ENCODE measurements at places on chromosomes 11 and 22. TPM values are rescaled to one million over a fixed set of nuclear protein-coding genes. Genes with fewer than 3 reads are reported as not detected.

GAS2L1 gene
- 27.2 TPM for total RNA-seq

LUZP2 gene
- 0.19 TPM for total RNA-seq

DEUP1 gene
- 0.57 TPM for total RNA-seq

OR51B4 gene
- total RNA-seq: not detected

PATE2 gene
- not detected for total RNA-seq

OR2AG1 gene
- total RNA-seq: not detected

ACRV1 gene
- not detected for total RNA-seq

C11orf91 gene
- total RNA-seq: not detected

TTC36 gene
- 1.1 TPM for total RNA-seq

CNIH2 gene
- 0.63 TPM for total RNA-seq

PHLDA2 gene
- 19.7 TPM for total RNA-seq

DCUN1D5 gene
- 17.1 TPM for total RNA-seq

DEFB131B gene
- total RNA-seq: not detected

OR52N4 gene
- total RNA-seq: 0.60 TPM

ALX4 gene
- 0.16 TPM for total RNA-seq

- no peaks in the 10 kb centered on the region for H3K27me3 ChIP-seq
- H3K4me1 ChIP-seq: peaks cover 14% of the 10 kb centered on the region
- no peak overlapping the region for H3K27ac ChIP-seq
- no peak overlapping the region for H3K4me3 ChIP-seq
These were observed 38.8 kb downstream of the FLI1 start for GRCh38 chr11:128732471-128733277.

DNA sequence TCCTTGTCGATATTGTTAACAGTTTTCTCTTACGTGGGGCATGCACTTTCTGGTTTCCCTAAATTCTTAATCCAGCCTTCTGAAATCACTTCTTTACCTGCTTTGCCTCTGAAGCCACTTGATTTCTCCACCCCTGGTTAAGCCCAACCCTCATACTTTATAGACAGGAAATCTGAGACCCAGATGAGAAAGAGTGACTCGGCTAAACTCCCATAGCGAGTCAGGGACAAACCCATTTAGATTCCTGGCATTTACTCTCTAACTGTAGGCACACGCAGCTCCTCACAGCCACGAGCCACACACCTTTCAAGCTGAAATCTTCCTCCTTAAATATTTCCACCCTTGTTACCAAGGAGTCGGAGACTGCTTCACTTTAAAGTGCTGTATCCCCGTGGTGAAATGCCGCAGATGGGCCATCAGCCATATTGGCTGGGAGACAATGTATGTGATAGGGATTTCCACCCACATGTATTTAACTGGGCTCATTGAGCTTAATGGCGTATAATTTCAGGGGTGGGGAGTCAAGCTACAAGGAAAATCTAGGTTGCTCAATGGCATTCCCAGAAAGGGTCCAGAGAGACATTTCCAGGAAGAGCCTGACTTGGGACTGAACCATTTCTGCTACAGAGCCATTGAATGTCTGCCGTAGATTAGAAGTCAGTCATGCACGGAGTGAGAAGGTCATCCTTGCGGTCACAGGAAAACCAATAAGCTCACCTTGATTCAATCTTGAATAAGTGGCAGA, 49.9 kb upstream of the GRK3 start:
- no peak overlapping the region for H3K27ac ChIP-seq
- peaks cover 4% of the 10 kb centered on the region for H3K36me3 ChIP-seq
- no peaks in the 10 kb centered on the region for H3K4me1 ChIP-seq
- no peak overlapping the region for H3K4me3 ChIP-seq
- H3K27me3 ChIP-seq: no peaks in the 10 kb centered on the region

- no peaks in the 10 kb centered on the region for H3K4me1 ChIP-seq
- no peak for DNase-seq
- H3K27me3 ChIP-seq: no peaks in the 10 kb centered on the region
- no peak overlapping the region for H3K27ac ChIP-seq
- H3K4me3 ChIP-seq: no peak overlapping the region
- H3K36me3 ChIP-seq: no peaks in the 10 kb centered on the region
These were observed 19.1 kb upstream of the SLC22A25 start for GRCh38 chr11:63262547-63262946.

- H3K27me3 ChIP-seq: no peaks in the 10 kb centered on the region
- DNase-seq: no peak
- peaks cover 5% of the 10 kb centered on the region for H3K36me3 ChIP-seq
- H3K4me1 ChIP-seq: peaks cover 10% of the 10 kb centered on the region
- H3K4me3 ChIP-seq: no peak overlapping the region
These were observed 3.4 kb upstream of the DPP3 start for GRCh38 chr11:66476841-66477251.

GRCh38 chr22:33842421-33843094, 77.7 kb downstream of the LARGE1 start:
- H3K27me3 ChIP-seq: no peaks in the 10 kb centered on the region

GRCh38 chr22:39525658-39525975, 5.3 kb downstream of the ATF4 start:
- H3K27ac ChIP-seq: no peak overlapping the region
- H3K27me3 ChIP-seq: no peaks in the 10 kb centered on the region
- peak; percentile 75 for DNase-seq

DNA sequence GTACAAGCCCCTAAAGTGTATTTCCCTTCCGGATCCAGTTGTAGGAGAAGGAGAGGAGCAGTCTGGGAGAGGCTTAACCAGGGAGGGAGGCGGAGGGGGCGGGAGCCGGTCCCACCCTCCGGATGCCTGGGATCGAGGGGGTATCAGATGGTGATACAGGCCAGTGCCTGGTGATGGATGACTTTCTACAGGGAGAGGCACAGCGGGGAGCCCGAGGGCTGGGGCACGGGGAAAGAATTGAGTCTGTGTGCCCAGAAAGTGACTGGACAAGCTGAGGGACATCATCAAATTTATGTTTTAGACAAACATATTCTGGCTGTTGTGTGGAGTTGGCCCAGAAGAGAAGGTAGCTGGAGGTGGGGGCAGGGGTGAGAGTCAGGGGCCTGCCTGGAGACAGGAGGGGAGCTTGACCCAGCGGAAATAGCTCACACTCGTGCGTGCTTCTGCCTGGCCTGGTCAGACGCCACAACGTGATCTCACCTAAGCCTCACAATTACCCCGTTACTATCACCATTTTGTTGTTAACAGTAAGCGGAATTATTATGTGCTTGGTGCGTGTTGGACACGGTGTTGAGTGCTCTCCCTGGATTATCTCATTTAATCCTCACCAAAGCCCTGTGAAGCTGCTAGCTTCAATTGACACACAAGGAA, 42.4 kb downstream of the AMPD3 start:
- H3K4me1 ChIP-seq: peaks cover 2% of the 10 kb centered on the region
- H3K27ac ChIP-seq: no peak overlapping the region
- H3K4me3 ChIP-seq: no peak overlapping the region
- peak; percentile 12 for DNase-seq
- H3K27me3 ChIP-seq: no peaks in the 10 kb centered on the region

GRCh38 chr22:28855355-28856094, 27.8 kb upstream of the ZNRF3 start:
- H3K4me3 ChIP-seq: no peak overlapping the region
- H3K27me3 ChIP-seq: no peaks in the 10 kb centered on the region
- H3K27ac ChIP-seq: no peak overlapping the region
- DNase-seq: no peak
- no peaks in the 10 kb centered on the region for H3K4me1 ChIP-seq

DNA sequence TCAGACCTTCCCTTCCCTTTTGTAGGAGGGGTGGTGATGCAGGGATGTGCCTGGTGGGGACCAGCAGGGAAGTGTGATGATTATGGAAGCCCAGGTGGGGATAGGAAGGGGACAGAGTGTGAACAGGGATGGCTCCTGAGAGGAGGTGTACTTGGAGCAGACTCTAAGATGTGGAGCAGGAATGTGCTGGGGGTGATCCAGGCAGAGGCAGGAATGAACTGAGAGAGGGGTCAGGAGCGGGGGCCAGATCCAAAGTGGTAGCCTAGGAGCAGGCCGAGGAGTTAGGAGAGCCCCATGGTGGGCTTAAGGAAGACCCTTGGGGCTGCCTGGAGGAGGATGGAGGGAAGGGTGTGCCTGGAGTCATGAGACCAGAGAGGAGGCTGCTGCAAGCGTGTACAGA, 3.7 kb downstream of the NPTXR start:
- H3K27ac ChIP-seq: no peak overlapping the region
- H3K4me1 ChIP-seq: no peaks in the 10 kb centered on the region
- H3K4me3 ChIP-seq: no peak overlapping the region
- no peaks in the 10 kb centered on the region for H3K27me3 ChIP-seq

DNA sequence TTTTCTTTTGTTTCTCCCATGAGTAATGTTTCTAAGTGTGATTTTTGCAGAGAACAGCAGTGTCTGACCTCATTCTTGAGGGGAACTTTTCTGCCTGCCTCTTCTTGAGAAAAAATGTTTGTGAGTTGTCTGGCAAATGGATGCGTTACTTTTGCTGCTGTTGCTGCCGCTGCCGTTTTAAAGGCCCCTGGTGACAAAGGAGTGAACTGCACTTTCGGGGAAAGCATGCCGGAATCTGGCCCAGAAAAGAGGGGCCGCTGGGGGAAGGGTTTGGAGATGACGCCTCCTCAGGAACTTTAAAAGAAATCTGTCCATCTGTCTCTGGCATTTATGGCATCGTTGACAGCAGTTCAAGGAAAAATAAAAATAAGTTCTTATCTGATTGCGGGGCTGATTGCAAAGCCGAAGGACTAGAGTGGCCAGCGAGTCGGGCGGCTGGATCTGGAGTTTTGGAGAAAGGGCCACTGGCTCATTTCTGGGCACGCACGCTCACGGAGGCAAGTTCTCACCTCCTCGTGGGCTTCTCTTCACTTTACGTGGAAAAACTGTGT, 16.5 kb downstream of the ZBTB16 start:
- H3K4me3 ChIP-seq: no peak overlapping the region
- H3K27ac ChIP-seq: no peak overlapping the region
- no peaks in the 10 kb centered on the region for H3K36me3 ChIP-seq

- peaks cover 2% of the 10 kb centered on the region for H3K36me3 ChIP-seq
- H3K4me3 ChIP-seq: peak overlapping the region; percentile 14
- no peaks in the 10 kb centered on the region for H3K27me3 ChIP-seq
- H3K4me1 ChIP-seq: peaks cover 14% of the 10 kb centered on the region
- H3K27ac ChIP-seq: peak overlapping the region; percentile 65
- DNase-seq: peak; percentile 76
These were observed 696 bp upstream of the MARK2 start for GRCh38 chr11:63838150-63838677.

GRCh38 chr11:47607380-47607779, 13.2 kb upstream of the C1QTNF4 start:
- no peaks in the 10 kb centered on the region for H3K4me1 ChIP-seq
- H3K36me3 ChIP-seq: peaks cover 2% of the 10 kb centered on the region
- no peak overlapping the region for H3K27ac ChIP-seq
- no peaks in the 10 kb centered on the region for H3K27me3 ChIP-seq

DNA sequence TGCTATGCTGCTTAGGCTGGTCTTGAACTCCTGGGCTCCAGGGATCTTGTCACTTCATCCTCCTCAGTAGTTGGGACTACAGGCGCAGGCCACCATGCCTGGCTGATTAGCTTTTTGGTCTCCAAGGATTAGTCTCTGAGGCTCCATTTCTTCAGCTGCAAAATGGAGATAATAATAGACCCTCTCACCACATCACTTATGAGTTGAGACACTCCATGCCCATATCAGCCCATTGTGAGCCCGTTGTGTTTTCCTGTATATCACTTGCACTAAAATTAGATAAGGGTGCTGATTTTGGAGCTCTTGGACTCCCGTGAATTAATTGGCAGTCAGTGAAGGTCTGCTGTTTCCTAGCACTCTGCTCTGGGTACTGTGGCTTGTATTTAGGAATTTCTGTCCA, 36.0 kb downstream of the DEPDC5 start:
- no peaks in the 10 kb centered on the region for H3K4me1 ChIP-seq
- H3K27ac ChIP-seq: no peak overlapping the region
- peaks cover 13% of the 10 kb centered on the region for H3K36me3 ChIP-seq
- no peaks in the 10 kb centered on the region for H3K27me3 ChIP-seq
- DNase-seq: no peak

DNA sequence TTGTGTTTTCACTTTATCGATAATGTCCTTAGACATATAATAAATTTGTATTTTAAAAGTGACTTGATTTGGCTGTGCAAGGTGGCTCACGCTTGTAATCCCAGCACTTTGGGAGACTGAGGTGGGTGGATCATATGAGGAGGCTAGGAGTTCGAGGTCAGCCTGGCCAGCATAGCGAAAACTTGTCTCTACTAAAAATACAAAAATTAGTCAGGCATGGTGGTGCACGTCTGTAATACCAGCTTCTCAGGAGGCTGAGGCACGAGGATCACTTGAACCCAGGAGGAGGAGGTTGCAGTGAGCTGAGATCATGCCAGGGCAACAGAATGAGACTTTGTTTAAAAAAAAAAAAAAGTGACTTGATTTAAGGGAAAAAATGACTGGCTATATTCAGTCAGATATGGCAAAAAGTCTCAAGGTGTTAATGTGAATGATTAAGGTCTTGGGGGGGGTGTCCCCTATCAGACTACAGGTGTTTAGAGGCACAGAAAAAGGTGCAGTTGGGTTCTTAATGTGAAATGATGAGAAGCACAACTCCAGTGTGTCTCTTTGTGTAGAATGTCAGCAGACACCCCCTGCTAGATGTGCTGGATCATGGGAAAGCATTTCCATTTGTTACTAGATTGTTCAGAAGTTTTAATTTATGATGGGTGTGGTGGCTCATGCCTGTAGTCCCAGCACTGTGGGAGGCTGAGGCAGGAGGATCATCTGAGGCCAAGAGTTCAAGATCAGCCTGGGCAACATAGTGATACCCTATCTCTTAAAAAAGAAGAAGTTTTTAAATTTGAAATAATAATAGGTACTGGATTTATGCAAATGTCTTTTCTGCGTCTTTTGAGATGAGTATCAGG, 17.0 kb downstream of the NEAT1 start:
- H3K4me3 ChIP-seq: no peak overlapping the region
- peak overlapping the region; percentile 33 for H3K27ac ChIP-seq
- DNase-seq: no peak
- no peaks in the 10 kb centered on the region for H3K27me3 ChIP-seq
- H3K4me1 ChIP-seq: peaks cover 20% of the 10 kb centered on the region

- no peaks in the 10 kb centered on the region for H3K4me1 ChIP-seq
- no peak for DNase-seq
- H3K27ac ChIP-seq: no peak overlapping the region
- H3K4me3 ChIP-seq: no peak overlapping the region
- no peaks in the 10 kb centered on the region for H3K36me3 ChIP-seq
- no peaks in the 10 kb centered on the region for H3K27me3 ChIP-seq
These were observed 10.3 kb upstream of the POLD3 start for GRCh38 chr11:74581954-74582547.

- no peaks in the 10 kb centered on the region for H3K27me3 ChIP-seq
- no peak overlapping the region for H3K4me3 ChIP-seq
- H3K4me1 ChIP-seq: no peaks in the 10 kb centered on the region
- no peak for DNase-seq
- H3K27ac ChIP-seq: no peak overlapping the region
These were observed 66.6 kb downstream of the ENDOD1 start for GRCh38 chr11:95156133-95156721.

Data from kidney (tissue), 22 donors.